Fibroblast of lung (primary cell): ENCODE measurements at places on chromosomes 7 and 10.

GRCh38 chr7:35355199-35355598, 101.3 kb upstream of the TBX20 start:
- DNase-seq: no peak

GRCh38 chr7:44736896-44737295, 11.8 kb upstream of the ZMIZ2 start:
- DNase-seq: no peak

DNA sequence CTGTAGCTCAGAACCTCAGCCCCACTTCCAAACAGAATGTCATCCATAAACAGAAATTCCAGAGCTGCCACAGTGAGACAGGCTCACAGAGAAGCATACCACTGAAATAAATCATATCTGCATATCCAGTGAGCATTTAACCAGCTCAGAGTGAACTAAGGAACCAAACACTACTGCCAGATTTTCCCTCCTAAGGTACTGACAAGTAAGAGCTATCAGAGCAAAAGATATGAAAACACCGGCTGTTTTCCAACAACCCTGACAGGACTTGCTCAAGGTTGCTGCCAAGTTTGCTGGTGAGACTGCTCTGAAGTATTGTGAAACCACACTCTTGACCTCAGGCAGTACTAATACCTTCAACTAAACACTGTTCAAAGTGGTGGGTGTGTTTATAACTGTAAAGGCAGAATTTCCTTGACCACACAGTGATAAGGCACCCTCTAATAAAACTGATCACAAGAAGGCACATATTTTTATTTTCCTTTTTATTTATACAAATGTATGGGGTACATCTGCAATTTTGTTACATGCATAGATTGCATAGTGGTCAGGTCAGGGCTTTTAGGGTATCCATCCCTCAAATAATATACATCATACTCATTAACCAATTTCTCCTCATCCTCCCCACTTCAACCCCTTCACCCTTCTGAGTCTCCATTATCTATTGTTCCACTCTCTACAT, 18.3 kb downstream of the SGMS1 start:
- peak; percentile 95 for DNase-seq

GRCh38 chr10:110597476-110597875, 30.0 kb downstream of the SMC3 start:
- no peak for DNase-seq

DNA sequence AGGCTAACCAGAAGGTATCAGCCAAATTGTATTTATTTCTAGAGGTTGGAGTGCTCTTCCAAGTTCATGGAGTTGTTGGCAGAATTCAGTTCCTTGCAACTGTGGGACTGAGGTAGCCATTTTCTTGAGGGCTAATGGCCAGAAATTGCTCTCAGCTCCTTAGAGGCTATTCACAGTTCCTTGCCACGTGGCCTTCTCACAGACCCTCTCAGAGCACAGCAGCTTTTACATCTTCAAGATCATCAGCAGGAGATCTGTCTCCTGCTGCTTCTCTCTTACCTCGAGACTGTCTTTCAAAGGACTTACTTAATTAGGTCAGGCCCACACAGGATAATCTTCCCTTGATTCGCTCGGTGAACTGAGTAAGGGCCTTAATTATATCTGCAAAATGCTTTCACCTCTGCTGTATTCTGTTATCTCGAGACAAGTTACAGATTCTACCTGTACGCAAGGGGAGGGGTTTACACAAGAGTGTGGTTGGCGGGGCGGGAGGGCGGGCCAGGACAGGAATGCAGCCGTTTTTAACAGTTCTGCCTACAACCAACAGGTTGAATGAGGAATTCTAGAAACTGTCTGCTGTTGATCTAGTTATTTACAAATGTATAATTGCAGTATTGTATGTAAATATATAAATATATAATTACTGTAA, 15.0 kb downstream of the MIOS start:
- no peak for DNase-seq

- DNase-seq: no peak
Measured at GRCh38 chr7:146926841-146927240, 810.2 kb downstream of the CNTNAP2 start.

DNA sequence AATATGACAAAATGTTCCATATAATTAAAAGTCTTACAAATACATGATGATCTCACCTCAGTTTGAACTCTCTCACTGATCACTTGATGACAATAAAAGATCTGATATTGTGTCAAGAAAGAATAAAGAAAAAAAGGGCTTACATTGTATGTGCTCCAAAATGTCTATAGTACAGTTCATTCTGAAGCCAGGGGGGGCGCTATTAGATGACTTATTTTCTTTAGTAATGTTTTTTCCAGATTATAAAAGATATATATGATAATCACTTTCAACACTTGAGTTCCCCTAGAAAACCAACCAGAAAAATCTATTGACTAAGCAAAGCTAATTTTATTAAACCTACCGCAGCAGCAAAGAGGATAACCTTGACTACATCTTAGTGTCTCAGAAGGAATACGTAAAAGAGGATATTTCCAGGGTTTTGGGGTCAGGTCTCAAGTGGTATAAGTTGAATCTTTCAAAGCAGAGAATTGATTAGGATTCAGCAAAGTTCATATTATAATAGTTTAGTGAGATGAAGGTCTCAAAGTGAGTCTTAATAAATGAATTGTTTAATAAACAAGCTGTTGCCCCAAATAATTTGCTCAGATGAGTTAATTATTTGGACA, 55.8 kb downstream of the PTN start:
- DNase-seq: no peak

DNA sequence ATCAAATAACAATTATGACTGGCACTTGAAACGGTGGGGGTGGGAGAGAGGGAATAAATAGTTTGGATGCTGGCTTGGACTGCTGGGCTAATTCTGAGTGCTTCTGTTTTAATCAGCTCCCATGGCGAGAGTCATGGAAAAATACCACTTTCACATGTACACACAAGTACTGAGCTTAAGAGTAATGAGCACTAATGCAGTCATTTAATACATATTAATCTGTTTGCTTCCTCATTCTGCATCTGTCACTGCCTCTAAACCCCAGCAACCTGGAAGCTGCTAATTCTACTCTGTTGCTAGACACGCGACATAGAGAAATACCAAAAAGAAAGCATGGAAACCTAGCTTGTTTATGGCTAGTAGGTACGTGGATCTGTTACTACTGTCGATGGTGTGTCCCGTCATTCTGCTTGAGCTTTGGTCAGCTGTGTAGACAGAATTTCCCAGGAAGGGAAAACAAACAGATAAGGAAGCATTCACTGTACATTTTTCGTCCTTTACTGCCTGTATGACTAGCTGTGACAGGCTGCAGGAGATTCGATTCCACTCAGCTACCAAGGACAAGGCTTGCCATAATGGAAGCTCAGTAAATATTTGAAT, 238.8 kb downstream of the BAMBI start:
- DNase-seq: no peak

- no peak for DNase-seq
Measured at GRCh38 chr10:69049566-69049961, 38.3 kb upstream of the SRGN start.

GRCh38 chr10:44935201-44935965, 24.2 kb upstream of the RASSF4 start:
- peak; percentile 98 for DNase-seq

DNA sequence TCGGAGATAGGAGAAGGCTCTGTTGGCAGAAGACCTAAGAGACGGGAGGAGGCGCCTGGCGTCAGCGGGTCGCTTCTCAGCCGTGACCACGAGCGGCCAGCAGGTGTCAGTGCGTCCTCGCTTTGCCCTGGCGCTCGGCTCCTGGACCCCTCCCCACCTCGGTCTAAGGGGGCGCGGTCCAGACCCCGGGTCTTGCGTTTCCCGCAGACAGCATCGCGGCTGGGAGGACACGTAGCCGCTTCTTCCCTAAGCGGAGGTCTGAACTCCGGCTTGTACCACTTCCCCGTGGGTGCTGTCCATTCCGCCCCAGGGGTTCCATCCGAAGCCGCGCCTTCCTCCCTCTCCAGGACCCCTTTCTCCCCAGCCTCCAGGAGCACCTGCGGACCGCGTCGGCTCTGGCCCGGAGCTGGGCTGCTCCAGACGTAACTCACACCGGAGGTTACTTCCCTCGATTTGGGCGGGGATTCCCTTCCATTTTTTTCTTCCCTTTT, 593 bp upstream of the ADRA2A start:
- peak; percentile 39 for DNase-seq

- peak; percentile 26 for DNase-seq
Measured at GRCh38 chr7:44634187-44634838, 27.9 kb downstream of the OGDH start.

GRCh38 chr7:146090023-146090645, 26.5 kb upstream of the CNTNAP2 start:
- DNase-seq: peak; percentile 60

GRCh38 chr10:93615576-93616235, 3.4 kb downstream of the PDE6C start:
- no peak for DNase-seq

GRCh38 chr10:51170518-51171245, 96.4 kb downstream of the PRKG1 start:
- peak; percentile 36 for DNase-seq

- DNase-seq: peak; percentile 18
Measured at GRCh38 chr7:54833001-54833467, 74.0 kb upstream of the SEC61G start.

DNA sequence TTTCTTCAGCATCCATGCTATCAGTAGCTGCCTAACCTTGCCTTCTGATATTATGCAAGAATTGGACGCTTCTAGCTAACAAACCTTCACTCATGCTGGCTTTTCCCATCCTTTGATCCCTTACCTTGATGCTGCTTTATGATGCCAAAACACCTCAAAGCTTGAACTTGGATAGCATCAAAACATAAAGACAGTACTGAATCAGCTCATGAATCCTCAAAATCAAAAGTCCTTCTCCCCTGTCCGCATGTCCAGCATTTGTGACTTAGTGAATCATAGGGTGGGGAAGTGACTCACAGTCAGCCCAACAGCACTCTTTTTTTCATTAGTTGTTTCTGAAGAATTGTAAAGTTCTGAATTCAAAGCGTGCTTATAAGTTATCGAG, 89.5 kb upstream of the PIK3CG start:
- DNase-seq: peak; percentile 75

DNA sequence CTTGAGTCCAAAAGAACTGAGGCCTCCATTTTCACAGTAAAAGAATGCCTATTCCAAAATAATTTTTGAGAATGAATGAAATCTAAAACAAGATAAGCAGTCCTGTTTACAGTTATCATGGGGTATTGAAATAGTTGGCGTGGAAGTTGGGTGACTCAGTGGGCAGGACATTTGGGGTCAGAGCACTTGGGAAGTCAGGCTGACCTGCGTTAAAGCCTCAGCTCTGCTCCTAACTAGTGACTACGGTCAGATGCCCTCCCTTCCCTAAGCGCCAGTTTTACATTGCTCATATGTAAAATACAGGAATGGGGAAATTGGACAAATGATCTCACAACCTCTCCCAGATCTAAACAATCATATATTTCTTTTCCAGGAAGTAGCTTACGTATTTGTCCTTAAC, 2.3 kb upstream of the PAPSS2 start:
- DNase-seq: peak; percentile 73

DNA sequence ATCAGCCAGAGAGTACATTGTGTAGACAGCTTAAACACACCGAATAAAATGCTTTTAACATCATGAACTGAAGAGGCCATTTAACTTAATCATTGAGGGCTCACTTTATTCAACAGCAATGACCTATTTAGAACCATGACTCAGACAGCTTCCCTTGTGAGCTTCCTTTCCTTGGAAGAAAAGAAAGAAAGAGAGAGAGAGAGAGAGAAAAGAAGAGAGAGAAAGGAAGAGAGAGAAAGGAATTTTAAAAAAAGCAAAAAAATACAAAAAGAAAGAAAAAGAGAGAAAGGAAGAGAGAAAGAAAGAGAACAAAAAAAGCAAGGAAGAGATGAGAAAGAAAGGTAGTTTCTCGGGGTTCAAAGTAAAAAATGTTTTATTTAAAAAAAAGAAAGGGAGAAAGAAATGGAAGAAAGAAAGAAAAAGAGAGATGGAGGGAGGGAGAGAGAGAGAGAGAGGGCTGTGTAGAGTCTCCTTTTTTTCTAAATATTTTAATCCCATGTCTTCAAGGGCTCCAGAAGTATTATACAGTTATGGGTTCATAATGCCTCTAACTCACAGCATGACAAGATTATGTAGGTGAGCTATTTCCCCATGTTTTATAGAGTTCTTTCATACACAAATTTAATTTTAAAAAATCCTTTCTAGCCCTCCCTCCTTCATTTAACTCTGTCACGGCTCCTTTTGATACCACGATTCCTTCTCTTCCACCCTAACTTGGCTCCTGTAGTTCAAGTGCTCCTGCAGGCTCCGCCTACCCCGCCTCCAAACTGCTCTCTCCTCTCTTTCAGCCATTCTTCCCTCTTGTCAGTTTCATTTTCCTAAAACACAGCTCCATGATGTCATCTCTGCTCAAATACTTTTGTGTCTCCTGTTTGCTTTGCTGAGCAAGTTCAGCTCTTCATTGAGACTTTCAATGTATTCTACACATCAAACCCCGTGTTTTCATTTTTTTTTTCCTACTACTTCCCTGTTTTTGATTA, 85.5 kb downstream of the PRTFDC1 start:
- DNase-seq: peak; percentile 69

DNA sequence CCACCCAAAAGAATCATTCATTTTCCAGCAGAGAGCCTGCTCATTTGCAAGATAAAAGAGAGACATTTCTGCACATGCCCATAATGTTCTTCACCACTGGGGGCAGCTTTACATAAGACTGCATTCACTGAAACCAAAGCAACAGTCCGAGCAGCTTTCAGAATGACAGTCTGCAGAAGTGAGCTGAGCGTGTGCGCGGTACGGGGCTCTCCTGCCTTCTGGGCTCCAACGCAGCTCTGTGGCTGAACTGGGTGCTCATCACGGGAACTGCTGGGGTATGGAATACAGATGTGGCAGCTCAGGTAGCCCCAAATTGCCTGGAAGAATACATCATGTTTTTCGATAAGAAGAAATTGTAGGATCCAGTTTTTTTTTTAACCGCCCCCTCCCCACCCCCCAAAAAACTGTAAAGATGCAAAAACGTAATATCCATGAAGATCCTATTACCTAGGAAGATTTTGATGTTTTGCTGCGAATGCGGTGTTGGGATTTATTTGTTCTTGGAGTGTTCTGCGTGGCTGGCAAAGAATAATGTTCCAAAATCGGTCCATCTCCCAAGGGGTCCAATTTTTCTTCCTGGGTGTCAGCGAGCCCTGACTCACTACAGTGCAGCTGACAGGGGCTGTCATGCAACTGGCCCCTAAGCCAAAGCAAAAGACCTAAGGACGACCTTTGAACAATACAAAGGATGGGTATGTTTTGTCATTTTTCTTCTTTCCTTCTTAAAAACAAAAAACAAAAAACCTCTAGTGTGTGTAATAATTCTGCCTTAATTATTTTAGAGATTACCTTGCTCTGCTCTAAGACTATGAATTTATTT, at the start of gene LRRTM3:
TSS of gene LRRTM3 (plus strand) at position 141 of the 820 bp plus-strand sequence.
- DNase-seq: peak; percentile 74

- no peak for DNase-seq
Measured at GRCh38 chr10:30154561-30154960, 95.2 kb upstream of the JCAD start.

DNA sequence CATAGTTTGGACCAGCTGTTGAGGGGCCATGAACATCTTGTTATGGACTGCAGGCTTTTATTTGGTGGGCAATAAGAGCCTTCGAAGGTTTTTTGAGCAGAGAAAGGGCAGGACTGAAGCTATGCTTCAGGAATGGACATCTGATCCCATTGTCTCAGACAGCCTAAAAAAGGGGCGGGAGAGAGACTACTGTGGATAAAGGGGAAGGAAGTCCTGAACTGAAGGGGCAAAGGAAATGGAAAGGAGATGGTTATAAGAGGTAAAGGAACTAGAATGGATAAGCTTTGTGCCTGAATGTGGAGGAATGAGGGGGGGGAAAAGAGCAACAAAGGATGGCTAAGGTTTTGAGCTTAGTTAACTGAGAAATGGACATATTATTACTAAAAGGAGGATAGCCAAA, 172.5 kb downstream of the SKAP2 start:
- no peak for DNase-seq

- DNase-seq: no peak
Measured at GRCh38 chr7:133805426-133805825, 321.7 kb upstream of the LRGUK start.
